Stimulated activated CD8-positive, alpha-beta memory T cell treated with anti-CD3 and anti-CD28 coated beads, Interleukin-4, amount 100 ng/mL, for 4 hours (primary cell): ENCODE measurements at places on chromosomes 13 and 19.

DNA sequence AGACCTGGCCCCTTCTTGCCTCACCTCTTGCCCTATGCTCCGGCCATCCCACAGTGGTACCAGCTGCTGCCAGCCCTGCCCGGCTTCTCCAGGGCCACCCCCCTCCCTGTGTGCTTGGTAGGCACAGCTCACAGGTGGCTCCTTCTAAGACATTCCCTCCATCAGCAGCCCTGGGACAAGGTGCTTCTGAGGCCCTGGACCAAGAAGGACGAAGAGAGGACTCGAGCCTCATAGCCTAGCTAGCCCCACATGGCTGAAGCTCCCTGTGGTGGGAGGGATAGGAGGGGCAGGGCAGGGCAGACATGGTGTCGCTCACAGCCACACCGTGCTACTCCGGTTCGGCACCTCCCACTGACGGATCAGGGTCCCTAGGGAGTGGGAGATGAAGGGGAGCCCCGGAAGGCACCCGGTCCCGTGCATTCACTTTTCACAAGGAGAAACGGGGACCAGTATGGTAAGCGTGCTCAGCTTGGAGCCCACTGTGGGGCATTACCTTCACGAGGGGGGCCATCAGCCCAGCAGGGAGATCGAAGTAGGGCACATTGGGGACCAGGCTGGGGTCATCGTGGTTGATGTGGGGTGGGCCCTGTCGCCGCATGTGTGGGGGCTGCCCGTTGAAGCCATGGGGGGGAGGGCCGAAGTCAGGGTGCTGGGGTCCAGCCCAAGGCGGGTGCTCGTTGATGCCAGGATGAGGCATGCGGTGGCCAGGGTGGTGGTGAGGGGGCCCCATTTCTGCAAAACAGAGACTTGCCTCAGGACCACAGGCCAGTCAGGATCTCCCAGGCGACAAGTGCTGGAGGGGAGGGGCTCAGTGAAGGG is 19.5 kb downstream of the CHERP start:
- no peak for DNase-seq

- no peak for DNase-seq
Observed at GRCh38 chr19:7729831-7730285, 2.1 kb downstream of the CLEC4G start.

DNA sequence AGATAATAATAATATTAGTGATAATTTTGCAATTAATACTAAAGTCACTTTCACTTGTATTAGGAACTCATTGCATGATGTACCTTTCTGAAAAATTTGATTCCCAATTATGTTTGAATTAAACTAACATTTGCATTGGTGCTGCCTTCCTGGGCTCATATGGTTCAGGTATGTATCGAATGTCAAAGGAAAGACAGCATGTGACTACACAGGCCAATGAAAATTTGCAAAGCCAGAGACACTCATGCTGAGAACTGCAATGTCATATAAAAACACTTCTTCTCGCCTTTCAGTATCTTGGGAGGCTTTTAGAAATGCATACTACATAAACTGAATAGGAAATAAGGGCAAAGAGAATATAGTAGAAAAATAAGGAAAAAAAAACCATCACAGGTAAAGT is 44.3 kb downstream of the RAP2A start:
- DNase-seq = no peak

DNA sequence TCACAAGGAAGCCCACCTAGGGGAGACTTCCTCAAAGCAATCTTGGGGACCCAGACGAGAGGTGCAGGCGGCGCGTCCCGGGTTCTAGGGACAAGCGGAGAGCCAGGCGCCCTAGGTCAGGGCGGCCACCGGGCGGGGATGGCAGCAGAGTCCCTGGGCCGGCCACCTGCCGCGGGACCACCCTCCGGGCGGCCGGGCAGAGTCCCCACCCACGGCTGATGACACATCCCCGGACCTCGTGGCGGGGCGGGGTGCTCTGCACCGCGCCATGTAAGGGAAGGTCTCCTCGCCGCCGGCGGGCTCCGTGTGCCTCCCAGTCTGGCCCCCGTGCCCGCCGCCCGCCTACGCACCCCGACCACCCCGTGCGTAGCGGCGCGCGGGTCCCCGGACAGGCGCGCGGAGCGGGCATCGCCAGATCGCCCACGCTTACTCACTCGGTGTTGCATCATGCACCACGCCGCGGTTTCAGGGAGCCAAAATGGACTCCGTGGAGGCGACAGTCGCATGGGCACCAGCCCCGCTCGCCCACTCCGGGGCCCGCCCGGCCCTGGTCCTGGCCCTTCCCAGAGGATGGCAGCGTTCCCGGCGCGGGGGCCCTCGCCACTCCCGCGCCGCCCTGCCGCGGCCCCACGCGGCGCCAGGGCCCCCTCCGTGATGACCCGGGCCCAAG is 643 bp downstream of the SLC7A1 start:
- peak; percentile 50 for DNase-seq

GRCh38 chr13:30410705-30411125 is 11.6 kb upstream of the UBE2L5 start:
- DNase-seq = no peak

- no peak for DNase-seq
Observed at GRCh38 chr13:51912091-51912490, 50.3 kb downstream of the CCDC70 start.

DNA sequence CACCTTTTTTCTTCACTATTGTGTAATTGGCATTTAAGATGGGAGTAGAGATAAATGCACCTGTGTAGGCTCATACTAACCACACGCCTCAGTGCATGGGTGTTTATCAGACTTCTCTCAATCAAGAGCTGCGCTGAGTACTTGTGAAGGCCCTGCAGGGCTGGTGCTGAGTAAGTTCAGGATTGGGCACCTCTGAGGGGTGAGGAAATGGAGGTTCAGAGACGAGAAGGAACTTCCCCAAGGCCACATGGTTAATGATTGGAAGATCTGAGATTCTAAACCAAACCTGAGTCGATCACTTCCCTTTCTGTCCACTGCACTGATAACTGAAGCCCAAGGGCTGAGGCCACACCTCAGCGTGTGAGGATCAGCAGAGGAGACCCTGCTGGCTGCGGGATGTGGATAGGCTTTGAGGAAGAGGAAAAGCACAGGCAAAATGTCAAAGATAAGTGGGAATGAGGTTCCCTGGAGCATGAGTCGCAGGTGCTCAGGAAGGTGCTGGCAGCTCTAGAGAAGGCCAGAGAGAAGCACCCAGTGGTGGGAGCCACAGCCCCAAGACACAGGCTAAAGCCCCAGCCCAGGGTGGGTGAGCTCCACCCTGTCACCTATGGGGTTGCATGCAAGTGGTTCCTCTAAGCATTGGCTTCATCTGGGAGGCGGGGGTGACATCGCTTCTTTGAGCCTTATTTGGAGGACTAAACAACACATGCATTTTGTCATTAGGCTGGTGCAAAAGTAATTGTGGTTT is 32.3 kb upstream of the GJB6 start:
- no peak for DNase-seq

- DNase-seq = no peak
Observed at GRCh38 chr13:94966422-94966955, 254.1 kb upstream of the SOX21 start.

DNA sequence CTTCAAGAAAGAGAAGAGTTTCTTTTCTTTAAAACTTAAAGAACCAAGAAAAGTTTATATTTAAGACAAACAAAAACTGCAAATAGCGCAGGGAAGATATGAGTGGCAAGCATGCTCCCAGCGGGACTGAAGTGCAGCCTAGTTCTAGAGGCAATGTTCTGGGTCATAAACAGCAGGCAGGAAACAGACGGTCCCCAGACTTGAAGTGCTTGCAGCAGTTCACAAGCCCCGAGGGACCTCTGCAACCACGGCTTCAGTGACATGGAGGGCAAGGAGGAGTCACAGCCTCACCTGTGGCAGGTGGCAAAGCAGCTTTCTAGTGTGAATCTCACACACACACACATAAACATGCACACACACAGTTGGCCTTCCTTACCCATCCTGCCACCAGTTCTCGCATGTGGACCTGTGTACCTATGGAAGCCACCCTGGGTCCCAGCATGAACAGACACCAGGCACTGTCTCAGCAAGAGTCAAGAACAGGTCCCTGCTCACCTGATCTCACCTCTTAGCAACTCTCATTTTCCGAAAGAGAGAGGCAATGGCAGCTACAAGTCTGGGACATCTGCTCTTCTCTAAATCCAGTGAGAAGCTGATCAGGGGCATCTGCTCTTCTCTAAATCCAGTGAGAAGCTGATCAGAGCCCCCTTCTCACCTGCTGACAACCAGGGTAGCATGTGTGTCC is 162.0 kb downstream of the EFNB2 start:
- no peak for DNase-seq

- DNase-seq = no peak
Observed at GRCh38 chr19:21314676-21315075, 14.5 kb downstream of the ZNF708 start.
